ENCODE measurements at places on chromosomes 3 and 15.

DNA sequence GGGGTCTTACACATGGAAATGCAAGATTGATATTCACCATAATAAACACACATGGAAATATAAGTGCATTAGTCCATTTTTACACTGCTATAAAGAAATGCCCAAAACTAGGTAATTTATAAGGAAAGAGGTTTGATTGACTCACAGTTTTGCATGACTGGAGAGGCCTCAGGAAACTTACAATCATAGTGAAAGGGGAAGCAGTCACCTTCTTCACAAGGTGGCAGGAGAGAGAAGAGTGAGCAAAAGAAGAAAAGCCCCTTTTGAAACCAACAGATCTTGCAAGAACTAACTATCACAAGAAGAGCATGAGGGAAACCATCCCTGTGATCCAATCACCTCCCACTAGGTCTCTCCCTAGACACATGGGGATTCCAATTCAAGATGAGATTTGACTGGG is 111.7 kb upstream of the TP63 start:
- DNase-seq: no peak

DNA sequence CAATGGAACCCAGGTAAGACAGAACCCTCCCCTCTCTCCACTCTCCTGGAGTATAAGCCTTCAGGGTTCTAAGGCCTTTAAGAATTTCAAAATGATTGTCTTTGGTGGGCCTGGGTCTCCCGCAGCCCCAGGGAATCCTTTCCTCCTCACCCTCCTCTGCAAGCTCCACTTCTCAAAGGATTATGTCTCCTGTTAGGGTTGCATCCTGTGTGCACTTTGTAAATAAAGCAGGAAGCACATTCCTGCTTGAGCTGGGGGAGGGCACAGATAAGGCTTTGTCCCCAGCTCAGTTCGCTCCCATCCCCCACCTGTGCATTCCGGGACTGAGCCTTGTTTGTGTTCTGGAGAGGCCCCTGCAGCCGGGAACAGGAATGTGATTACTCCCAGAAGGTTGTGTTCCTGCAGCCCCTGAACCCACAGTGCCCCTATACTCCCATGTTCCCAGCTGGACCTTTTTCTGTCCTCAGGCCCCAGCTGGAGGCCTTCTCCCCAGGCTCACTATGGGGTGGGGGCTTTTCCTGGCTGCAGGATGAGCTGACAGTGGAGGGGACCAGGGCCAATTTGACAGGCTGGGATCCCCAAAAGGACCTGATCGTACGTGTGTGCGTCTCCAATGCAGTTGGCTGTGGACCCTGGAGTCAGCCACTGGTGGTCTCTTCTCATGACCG is 9.5 kb downstream of the TYRO3 start:
- DNase-seq: no peak

- DNase-seq: no peak
Measured at GRCh38 chr3:81302045-81302444, 459.4 kb downstream of the GBE1 start.

DNA sequence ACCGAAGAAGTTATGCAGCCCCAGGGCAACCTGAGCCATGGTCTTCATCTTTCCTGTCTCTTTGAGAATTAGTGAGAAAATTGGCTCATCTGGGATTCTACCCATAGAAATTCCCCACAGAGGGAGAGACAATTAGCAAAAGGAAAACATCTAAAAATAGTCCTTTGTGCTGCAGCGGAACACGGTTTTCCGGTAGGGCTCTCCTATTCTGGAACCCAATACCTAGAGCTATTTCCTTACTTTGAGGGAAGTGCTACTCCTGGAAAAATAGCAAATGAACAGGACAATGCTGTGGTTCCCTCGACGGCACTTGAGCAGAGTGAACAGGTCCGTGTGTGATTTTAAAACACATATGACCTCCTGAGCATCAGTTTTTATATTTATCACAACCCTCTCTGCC is 210.5 kb downstream of the FGF12 start:
- DNase-seq: no peak

DNA sequence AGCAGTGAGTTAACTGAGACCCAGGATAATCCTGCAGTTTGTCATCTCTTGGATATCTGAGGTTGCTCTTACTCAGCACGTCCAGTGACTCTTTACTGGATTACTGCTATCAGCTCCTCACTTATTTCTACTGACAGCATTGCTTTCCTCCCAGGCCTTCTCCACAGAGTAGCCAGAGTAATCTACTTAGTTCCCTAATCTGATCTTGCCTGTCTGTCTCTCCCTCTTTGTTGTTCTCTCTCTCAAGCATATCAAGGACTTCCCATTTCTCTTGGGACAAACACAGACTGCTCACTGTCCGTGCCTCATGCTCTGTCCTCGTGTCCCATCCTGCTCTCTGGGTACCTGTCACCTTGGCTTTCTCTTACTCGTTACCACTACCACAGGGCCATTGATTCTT is 376.2 kb downstream of the FEZF2 start:
- DNase-seq: no peak

GRCh38 chr3:195558602-195559001 is 15.5 kb upstream of the PPP1R2 start:
- DNase-seq: no peak

DNA sequence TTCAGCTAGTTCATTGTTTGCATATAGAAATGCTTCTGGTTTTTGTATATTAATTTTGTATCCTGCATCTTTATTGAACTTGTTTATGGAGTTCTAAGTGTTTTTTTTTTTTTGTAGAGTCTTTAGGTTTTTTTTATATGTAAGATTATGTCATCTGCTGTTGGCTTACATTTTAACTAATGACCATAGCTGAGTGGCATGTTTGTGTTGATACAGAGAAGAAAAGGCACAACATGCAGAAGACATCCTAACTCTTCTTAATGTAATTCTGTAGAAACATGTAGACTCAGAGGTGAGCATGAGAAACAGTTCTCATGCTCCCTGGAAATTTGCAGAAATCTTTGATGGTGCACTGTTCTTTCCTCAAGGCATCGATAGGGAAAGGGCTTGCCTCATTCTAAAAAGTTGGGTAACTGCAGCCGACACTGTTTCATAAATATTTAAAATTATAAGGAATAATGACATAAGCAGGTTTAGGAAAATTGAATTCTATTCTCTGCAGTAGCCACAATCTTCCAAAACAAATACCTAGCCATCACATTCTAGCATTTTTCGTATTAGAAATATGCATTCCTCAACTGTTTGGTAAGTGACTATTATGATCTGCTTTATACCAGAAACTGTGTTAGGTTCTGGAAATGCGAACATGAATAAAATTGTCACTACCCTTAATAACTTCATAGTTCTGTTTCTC is 499.6 kb upstream of the KCNMB2 start:
- no peak for DNase-seq

- DNase-seq: no peak
Measured at GRCh38 chr15:60326824-60327654, 70.7 kb downstream of the ANXA2 start.

GRCh38 chr3:62631488-62631887 is 243.7 kb downstream of the CADPS start:
- no peak for DNase-seq

GRCh38 chr15:35496585-35496984 is 49.4 kb downstream of the DPH6 start:
- DNase-seq: no peak

Data from CMK (cell line).